ENCODE measurements at places on chromosomes 11 and 22.
A peak's percentile ranks its signal among the peaks of the same experiment; 100 is the strongest.

GRCh38 chr11:27847496-27847895, 147.2 kb upstream of the BDNF start:
- no peak for DNase-seq

GRCh38 chr22:37211075-37211865, 1.0 kb downstream of the SSTR3 start:
- DNase-seq: no peak

GRCh38 chr11:74390697-74391096, 7.5 kb downstream of the PGM2L1 start:
- no peak for DNase-seq

DNA sequence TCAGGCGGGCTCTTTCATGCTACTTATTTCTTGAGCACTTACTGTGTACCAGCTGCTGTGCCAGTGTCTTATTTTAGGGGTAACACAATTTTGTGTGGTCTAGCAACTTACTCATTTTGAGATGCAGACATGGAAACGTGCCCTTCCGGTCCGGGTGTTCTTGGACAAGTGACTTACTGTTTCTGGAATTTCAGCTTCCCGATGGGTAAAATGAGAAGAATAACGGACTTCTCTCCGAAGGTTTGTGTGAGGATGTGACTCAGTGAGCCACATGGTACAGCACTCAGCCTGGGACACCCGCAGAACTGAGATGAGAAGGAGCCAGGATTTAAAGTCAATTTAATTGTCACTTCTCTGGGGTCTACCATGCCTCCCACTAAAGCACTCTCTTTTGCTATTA, 114.5 kb upstream of the SYT13 start:
- no peak for DNase-seq

- DNase-seq: no peak
These were observed 74.3 kb downstream of the TEAD1 start for GRCh38 chr11:12748561-12748960.

DNA sequence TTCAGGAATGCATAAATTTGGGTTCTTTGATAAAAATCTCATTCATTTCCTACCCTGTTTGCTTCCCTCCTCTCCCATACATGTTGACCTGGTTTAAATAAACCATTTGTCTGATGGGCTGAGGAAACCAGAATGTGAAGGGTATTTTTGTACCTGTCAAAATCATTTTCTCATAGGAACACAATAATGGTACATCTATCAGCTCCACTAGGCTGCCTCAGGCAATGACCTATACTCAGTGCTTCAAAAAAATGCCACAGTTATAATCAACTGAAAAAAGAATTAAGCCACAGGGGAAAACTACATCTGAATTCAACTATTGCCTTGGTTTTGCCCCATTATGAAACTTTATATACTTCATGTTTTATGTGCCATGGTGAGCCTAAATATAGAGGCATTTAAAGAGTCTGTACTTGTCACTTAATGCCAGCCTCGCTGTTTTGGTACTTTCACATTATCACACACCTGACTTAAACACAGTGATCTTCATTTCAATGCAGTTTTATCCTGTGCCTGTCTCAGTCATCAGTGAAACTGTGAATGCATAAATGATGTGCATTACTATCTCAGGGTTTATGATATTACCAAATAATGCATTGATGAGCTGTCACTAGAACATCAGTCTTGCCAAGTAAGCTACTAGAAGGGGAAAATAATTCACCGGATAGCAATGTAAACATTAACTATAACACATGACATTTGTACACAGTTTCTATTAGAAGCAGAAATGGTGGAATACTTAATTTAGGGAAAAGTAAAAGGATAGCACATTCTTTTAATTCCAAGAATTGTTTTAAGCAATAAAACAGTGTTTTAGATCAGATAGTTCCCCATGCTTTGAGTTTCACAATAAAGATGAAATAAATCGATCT, 92.7 kb downstream of the MSANTD4 start:
- DNase-seq: no peak

DNA sequence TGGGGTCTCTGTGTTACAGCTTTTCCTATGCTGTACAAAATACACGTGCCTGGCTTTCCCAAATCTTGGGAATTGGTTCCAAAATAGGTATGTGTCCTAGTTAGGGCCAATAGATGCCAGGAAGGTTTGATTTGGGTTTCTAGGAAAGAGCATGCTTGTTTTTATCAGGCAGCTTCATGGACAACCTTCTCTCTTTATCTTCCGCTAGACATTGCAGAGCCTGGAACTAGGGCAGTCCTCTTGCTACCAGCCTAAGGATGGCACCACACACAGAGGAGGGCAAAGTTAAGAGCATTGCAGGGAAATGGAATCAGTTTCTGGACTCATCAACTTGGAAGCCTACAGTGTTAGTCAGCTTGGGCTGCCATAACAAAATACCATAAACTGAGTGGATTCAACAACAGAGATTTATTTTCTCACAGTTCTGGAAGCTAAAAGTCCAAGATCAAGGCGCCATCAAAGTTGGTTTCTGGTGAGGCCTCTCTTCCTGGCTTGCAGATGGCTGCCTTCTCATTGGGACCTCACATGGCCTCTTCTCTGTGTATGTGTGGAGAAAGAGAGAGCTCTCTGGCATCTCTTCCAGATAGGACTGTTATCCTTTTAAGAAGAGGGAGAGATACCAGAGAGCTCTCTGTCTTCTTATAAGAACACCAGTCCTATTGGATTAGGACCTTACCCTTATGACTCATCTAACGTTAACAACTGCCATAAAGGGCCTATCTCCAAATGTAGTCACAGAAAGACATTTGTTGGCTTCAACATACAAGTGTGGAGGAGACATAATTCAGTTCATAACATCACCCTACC, 27.3 kb upstream of the CREB3L1 start:
- no peak for DNase-seq

- DNase-seq: no peak
These were observed 6.7 kb downstream of the YDJC start for GRCh38 chr22:21622919-21623647.

DNA sequence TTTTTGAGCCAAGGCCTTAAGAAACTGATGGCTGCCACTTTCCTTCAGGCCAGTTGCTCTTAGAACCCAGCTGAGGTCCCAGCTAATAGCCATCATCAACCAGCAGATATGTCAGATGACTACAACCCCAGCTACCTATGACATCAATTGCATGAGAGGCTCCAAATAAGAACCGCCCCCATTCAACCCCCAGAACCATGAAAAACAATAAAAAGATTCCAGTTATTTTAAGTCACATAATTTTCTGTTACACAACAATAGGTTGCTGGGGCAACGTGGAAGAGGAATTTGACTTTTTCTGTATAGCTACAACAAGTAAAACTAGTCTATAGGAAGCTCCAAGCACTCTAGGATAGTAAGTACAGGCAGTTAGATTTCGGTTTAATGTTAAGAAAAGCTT, 216.3 kb upstream of the MTNR1B start:
- DNase-seq: no peak

GRCh38 chr11:99069856-99070444, 49.2 kb downstream of the CNTN5 start:
- no peak for DNase-seq

DNA sequence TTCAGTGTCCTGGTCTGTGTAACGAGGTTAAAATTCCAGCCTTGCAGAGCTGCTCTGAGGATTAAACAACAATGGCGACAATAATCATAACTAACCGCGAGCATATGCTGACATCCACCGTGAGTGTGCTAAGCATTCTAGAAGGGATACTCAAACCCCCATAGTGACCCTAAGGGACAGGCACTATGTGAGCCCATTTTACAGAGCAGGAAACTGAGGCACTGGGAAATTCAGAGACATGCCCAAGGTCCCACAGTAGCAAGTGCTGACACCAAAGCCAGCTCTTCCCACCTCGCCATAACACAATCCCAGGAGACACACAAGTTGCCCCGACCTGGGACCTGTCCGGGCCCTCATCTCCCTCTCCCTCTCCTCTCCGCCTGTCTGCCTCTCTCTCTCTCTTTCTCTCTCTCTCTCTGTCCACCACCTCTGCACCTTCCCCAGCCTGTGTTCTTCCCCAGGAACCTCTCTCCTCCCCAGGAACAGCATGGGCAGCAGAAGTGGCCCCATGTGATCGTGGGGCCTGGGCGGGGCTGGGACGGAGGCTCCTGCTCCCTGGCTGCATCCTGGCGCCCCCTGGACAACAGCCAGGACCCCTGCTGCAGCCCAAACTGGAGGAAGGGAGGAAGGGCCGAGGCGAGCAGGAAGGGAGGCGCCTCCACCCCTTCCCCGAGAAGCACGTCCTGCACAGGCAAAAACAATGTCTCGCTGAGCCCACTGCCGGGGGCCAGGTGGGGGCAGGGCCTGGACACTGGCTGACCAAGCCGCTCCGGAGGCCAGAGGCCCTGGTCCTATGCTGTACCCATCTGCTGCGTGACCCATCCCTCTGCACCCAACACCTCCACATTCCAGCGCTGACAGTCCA, 14.8 kb upstream of the MFNG start:
- DNase-seq: no peak

DNA sequence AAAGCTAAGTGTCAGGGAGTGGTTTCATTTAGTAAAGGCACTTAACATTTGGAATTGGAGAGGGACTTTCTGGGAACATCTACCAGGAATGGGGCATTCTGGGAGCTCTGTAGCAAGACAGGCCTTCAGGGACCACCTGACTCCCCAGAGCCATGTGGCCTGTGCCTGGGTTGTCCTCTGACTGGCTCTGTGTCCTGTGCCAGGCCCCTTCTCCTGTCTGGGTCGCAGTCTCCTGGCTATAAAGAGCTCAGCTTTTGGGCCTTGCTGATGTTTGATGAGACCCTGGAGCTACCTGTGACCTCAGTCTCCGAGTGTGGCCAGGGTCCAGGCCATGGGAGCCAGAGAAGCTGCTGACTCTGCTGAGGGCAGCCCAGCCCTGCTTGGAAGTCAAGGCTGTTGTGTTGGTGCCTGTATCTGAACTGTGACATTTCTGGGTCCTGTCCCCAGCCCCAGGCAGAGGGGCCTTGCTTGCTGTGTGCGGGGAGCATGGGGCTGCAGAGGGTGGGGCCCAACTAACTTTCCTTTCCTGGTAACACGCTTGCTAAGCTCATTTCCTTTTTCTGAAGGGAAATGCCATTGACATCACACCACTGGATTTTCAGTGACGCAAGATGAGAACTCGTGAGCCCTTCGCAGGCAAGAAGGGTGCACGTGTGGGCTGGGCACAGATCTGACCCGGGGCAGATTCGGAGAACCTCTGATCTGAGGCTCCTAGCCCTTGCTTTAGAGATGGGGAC, 41.3 kb downstream of the LRRC32 start:
- no peak for DNase-seq

- no peak for DNase-seq
These were observed 109.4 kb downstream of the MICAL2 start for GRCh38 chr11:12219757-12220156.

DNA sequence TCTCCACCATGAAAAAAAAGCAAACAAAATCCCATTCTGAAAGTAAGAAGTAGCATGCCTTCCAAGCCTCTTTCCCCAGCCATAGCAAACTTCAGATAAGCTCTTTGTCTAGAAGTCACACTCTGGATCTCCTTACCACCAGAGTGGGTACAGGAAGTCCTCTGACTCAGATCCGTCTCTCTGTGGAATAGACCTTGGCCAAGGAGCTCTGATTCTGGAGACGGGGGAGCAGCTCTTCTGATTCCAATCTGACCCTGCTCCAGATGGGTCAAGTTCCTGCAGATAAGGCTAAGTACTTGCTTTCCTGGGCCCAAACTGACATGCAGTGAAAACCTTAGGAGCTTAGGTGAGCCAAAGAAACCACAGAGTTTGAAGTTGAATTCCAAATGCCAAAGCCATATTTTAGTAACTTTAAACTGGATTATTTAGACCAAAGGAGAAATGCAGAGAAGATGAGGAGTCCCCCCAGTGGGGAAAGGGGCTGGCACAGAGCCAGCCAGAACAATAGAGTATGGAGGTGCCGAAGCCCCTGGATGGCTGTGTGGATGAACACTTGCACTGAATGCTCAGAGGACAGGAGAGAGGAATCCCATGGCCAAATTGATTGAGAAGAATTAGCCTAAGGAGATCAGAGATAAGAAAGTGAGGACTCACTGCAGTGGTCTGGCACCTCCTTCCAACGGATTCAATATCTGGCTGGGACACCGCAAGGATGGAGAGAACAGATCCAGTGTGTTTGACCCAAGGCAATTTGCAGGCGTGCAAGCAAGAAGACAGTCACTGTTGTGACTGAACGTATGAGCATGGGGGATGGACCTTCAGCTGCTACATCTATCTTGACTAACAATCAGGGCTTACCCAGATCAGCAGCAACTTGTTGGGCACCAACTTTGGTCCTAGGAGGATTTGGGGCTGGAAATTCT, 54.9 kb downstream of the ENDOD1 start:
- DNase-seq: no peak

DNA sequence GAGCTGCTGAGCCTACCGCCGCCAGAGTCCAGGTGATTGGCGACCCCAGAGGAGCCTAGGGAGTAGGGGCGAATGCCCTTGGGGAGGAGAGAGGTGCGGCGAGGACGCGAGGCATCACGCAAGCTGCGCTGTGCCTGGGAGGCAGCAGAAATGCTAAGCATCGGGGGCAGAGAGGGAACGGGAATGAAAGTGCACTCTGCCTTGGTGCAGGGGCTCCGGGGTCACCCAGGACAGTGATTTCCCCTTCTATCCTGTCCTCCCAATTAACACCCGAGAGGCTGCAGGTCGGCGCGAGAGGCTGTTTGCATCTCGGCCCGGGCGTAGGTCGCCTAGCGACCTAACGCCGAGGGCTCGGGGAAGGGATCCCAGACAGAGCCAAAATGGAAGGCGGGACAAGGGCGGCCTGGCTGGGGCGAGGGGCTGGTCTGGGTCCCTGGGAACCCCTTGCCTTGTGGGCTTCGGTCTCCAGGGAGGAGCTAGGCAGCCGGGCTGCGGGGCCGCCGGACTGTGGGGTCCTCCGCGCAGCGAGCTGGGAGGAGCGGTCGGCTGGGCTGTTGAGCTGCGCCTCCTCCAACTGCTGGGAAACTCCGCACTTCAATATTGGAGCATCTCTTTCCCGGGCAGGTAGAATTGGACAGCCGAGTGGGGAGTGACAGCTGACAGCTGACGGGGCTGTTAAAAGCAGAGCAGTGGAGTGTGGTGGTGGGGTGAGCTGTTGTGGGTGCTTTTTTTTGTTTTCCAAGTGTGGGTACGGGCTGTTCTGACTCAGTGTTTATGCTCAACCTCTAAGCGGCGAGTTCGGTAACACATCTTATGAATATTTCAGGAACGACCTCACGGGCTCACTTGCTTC, 657 bp downstream of the ELMOD1 start:
- peak; percentile 34 for DNase-seq

DNA sequence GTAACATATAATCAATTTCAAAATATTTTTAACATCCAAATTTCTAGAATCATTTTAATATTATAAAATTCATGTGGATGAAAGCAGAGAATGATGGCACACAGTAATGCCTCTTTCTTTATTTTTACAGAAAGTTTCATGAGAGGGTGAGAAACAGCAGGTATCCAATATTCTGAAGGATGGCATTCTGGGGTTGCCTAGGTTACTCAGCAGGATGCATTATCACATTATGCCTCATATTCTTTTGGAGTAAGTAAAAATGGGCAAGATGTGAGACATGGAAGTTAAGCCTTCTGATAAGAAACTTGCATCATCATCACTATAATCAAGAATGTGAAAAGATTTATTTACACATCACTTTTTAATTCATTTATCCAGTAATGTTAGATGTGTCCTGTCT, 148.7 kb upstream of the PGR start:
- DNase-seq: no peak
